Activated T-helper 1 cell treated with anti-CD3 and anti-CD28 coated beads, Interleukin-2, amount 50 U/mL, for 16 hours (primary cell): ENCODE measurements at places on chromosomes 6 and 20.

DNA sequence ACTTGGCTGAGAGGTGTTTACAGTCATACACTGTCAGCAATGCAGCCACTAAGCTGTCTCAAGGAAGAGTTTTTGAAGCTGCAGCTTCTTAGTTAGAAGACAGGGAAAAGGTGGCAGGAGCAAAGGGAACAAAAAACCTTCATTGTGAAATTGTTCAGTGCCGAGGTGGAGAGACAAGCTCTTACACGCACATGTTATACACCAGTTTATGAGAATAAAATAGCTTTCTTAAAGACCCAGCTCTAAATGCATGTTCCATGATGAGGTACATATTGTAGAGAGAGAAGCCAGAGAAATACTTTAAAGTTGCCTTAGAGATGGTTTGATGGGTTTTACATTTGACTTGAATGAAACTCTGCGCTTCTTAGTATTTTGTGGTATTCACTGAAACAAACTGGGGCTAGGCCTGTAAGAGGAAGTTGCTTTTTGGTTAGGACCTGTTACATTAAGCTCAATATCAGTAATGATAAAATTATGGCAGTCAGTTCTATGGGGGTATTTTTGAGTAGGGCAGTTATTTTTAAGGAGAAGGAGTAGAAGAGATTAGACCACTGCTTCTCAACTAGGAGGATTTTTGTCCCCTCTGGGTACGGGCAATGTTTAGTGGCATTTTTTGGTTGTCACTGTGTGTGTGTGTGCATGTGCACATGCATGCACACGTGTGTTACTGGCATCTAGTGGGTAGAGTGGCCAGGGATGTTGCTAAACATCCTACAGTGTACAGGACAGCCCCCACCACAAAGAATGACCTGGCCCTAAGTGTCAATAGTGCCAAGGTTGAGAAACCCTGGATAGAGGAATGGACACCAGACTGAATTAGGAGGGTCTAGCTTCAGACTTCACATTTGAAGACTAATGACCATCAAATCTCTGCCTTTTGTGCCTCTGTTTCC is 9.8 kb downstream of the NEDD9 start:
- no peak for DNase-seq

DNA sequence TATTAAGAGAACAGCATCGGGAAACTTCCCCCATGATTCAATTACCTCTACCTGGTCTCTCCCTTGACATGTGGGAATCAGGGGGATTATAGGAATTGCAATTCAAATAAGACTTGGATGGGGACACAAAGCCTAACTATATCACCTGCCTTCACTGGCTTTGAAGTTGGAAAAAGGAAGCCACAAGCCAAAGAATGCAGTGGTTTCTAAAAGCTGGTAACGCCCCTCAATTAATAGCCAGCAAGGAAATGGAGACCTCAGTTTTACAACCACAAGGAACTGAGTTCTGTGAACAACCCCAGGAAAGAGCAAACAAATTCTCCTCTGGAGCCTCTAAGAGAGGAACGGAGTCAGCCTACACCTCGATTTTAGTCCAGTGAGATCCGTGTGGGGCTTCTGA is 244.1 kb downstream of the TFAP2A start:
- DNase-seq: no peak

GRCh38 chr6:16413399-16413798 is 175.0 kb downstream of the GMPR start:
- DNase-seq: no peak

DNA sequence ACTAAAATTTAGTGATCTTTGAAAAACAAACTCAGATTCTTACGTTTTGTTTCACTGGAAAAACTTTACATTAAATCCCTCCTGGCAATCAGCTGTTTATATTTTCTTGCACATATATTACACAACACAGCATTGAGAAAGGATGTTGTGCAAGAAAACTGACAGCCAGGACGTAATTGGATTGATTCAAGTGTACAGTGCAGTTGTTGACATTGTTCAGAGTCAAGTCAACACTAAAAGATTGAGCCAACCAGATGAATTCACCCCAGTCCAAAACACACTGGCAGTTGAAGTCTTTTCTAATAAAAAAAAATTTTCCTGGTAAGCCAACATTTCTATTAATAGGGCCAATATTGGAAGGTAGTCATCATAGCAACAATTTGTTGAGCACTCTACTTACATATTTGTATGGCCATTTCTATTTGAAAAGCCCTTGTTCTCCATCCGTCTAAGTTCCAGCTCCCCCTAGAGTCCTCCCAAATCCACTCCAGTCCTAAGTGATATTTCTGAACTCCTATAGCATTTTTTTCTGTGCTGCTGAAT is 20.9 kb upstream of the VNN1 start:
- DNase-seq: no peak

GRCh38 chr20:542777-543368 is 717 bp downstream of the CSNK2A1 start:
- peak; percentile 7 for DNase-seq

- DNase-seq: no peak
Observed at GRCh38 chr20:45163083-45163803, 11.5 kb upstream of the PI3 start.

DNA sequence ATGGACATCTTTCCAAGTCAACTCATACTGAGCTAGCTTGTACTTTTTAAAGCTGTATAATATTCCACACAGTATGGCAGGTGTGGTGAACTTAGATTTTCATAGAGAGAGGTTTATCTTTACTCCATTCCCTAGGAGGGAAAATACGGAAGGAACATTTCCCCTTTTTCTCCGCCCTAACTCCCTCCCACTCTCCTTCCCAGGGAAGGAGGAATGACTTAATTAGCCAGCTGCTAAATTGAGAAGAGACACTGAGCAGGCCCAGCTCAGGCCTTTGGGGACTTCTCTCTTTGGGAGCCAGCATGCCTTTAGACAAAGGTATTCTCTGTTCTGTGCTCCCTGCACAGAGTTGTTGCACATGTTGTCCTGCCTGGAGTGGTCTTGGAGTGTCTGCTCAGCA is 46.1 kb downstream of the MBOAT1 start:
- DNase-seq: no peak

DNA sequence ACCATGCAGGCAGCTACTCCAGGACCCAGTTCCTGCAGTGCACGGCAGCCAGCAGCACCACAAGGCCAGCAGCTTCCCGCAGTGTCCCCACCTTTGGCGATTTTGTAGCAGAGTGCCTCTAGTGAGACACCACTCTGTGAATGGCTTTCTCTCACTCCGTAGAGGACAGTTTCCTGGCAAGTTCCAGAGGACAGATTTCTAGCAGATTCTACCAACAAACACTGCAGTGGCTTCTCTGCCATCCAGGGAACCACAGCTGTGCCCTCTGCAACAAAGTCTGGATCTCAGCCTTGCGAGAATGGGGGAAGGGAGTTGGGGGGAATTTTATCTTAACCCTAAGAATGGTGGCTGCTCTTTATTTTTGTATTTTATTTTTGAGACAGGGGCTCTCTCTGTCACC is 28.7 kb downstream of the SNHG17 start:
- DNase-seq: no peak

GRCh38 chr6:69379518-69379917 is 417.3 kb downstream of the LMBRD1 start:
- no peak for DNase-seq

- DNase-seq: no peak
Observed at GRCh38 chr6:33018904-33019303, 9.5 kb upstream of the HLA-DOA start.

GRCh38 chr6:5282191-5282623 is 20.9 kb downstream of the FARS2 start:
- DNase-seq: no peak

DNA sequence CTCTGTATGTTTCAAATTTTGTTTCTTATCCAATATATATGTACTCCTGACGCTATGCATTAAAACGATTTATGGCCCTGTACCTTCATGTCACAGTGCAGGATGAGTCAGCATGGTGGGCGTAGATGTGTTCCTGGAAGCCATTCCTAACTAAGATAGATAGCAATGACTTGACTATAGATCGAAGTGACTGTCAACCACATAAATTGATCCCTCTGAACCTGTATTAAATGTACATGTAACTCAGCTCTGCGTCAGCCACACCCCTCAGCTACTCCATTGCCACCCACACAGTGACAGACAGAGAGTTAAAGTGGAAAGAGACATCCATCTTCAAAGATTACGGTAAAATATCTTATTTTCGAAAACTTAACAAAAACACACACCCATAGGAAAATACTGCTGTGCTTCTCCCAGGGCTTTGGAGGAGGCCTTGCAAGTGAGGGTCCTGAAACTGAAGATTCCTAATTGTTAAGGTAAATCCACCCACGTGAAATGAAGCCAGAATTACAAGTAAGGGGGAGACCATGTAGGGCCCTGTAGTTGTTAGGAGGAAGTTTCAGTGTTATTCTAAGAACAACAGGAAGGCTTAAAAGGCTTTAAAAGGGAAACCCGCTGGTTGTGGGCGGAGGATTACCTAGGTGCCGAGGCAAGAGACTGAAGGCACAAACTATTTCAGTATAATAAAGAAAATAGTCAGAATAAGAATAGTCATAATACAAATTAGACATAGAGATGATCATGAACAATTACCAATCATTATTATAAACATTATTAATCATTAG is 10.3 kb upstream of the RAD21L1 start:
- no peak for DNase-seq

GRCh38 chr20:3744806-3745685 is 12.6 kb downstream of the HSPA12B start:
- DNase-seq: peak; percentile 31

DNA sequence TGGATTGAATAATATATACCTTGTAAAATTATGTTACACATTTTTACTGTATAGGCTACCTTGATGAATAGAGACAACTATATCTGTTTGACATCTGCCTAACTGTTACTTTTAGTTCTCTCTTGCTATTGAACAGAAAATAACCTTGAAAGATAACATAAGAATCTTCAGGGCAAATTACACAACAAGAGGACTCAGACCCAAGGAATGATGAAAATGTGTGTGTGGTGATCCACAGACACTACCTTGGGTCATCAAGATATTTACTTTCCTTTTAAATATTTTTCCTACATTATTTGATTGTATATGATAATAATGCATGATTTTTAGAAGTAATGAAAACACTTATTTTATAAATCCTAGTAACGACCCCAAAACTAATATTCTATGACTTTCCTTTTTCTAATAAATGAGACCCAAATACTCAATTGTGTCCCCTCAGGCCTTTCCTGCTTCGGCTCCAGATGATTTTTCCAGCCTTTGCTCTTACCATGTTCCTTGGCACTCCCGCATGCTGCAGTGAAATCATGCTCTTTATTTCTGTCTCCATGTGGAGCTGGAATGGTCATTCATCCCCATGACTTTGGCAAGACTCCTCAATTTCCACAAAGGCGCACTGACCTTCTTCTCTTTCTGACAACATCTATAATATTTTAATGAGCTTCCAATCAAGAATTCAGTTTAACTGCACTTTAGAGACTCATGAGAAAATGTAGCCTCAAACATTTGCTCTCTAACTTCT is 187.6 kb downstream of the EPM2A start:
- DNase-seq: no peak

GRCh38 chr6:127879685-127880084 is 21.2 kb downstream of the THEMIS start:
- no peak for DNase-seq
